ENCODE measurements at places on chromosomes 6 and 20. TPM values are rescaled to one million over a fixed set of nuclear protein-coding genes. Genes with fewer than 3 reads are reported as not detected.

GRCh38 chr6:111973927-111974639 lies 79.8 kb upstream of the CCN6 start:
- no peak for DNase-seq

The OTOR gene
- not detected for total RNA-seq

The VGLL2 gene
- not detected for total RNA-seq

The TMEM30A gene
- 72.9 TPM for total RNA-seq

DNA sequence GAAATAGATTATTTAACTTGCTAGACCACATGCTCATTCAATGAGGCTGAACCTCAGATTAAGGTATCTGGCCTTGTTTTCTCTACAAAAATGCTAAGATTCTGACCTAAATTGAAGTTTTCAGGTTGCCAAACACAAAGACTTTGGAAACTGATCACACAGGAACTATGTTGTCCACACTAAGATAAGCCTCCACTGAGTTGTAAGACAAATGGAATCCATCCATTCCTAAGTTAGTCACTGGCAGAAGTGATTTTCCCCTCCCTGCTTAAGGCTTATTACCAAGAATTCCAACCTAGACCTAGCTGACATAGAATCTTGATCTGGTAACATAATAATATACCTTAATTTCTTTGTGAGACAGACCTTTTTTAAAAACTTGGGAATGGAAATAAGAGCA lies 608.1 kb downstream of the TENT5A start:
- DNase-seq, result no peak

- DNase-seq, result no peak
Measured at GRCh38 chr6:33721508-33721907, 10.0 kb upstream of the UQCC2 start.

The CNPY3 gene
- 45.3 TPM for total RNA-seq

DNA sequence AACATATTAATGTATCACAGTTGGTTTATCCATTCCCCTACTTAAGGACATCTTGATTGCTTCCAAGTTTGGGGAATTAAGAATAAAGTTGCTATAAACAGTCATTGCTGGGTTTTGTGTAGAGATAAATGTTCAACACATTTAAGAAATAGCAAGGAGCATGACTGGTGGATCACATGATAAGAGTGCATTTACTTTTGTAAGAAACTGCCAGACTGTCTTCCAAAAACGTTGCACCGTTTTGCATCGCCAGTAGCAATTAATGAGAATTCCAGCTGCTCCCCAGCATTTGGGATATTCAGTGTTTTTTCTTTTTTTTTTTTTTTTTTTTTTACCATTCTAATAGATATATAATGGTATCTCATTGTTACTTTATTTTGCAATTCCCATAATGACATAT lies 695.7 kb upstream of the GJE1 start:
- DNase-seq, result no peak

- no peak for DNase-seq
Measured at GRCh38 chr6:159806021-159806458, 6.0 kb downstream of the PNLDC1 start.

- DNase-seq, result peak; percentile 79
Measured at GRCh38 chr6:168355716-168356522, 36.3 kb upstream of the DACT2 start.

The LY6G6D gene
- not detected for total RNA-seq

DNA sequence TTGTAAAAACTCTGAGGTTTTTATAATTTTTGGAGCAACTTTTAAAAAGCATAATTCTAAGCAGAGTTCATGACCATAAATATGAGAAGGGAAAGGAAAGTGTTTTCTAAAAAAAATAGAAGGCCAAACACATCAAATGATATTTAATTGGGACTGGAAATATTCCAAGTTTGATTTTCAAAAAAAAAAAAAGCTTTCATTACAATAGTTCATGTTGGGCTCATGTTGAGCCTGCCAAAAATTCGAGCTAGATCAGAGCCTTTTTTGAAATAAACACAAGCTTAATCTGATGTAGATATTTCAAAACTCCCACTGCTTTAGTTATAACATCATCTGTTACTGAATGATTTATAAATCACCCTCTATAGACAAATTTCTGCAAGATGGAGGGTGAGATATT lies 163.4 kb upstream of the DEFB112 start:
- no peak for DNase-seq

The SLCO4A1 gene
- total RNA-seq, result 3.3 TPM

- no peak for DNase-seq
Measured at GRCh38 chr20:54515793-54516628, 40.6 kb downstream of the DOK5 start.

DNA sequence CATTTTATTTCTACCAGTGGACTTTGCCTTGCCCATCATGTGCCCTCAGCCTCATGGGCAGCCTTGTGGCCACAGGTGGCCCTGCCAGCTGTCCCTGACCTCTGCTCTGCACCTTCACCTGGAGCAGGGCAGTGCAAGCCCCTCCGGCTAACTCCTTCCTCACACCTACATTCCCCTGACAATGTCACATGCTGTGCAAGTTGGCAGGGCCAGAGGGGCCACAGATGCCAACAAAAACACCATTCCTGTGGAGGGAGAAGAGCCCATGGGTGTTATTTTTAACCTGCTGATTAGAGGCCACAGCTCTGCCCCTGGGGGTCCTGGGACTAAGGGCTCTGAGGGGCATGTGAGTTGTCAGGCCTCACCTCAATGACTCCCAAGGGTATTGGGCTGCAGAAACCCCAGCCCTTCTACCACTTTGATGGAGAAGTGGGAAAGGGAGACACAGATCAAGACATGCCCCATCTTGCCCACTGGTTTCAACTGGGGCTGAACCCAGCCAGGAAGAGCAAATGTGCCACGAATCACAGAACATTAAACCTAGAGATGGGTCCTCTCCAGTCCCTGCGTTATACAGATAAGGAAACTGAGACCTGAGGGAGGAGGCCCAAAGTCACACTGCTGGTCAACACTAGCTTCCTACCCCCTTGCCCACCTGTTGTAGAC lies 65.0 kb downstream of the MRPL14 start:
- no peak for DNase-seq

DNA sequence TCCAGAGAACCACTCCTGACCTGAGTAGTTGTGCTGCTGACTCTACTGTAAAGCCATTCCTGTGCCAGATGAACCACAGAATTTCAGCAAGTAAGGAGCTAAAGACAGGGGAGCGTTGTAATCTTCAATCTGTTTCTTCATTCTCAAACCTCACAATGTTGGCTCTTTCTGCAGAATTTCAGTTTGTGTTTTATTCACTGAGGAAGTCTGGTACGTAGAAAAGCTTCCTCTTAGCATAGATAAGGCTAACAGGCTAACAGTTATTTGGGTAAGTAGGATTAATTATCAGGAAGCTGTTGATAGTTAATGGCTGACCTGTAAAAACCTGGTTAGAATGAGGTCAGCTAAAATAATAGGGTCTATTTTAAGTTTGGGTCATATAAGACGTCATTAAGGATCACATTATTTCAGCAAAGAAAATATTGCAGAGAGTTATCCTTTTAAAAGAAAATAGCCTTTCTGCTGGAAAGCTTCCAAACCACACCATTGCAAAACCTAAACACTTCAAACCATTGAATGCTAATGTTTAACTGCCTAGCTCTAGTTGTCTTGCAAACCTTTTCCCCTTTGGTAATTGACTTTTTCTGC lies 14.1 kb upstream of the TENT5A start:
- no peak for DNase-seq

The HLA-DRA gene
- total RNA-seq, result 148 TPM

The AVP gene
- total RNA-seq, result not detected

The KIAA0408 gene
- 4.1 TPM for total RNA-seq

The HLA-DMB gene
- 11.1 TPM for total RNA-seq

The FAM217A gene
- not detected for total RNA-seq

The LATS1 gene
- total RNA-seq, result 34.7 TPM

DNA sequence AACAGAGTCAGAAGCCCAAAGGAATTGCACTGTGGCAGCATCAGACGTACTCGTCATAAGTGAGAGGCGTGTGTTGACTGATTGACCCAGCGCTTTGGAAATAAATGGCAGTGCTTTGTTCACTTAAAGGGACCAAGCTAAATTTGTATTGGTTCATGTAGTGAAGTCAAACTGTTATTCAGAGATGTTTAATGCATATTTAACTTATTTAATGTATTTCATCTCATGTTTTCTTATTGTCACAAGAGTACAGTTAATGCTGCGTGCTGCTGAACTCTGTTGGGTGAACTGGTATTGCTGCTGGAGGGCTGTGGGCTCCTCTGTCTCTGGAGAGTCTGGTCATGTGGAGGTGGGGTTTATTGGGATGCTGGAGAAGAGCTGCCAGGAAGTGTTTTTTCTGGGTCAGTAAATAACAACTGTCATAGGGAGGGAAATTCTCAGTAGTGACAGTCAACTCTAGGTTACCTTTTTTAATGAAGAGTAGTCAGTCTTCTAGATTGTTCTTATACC lies 55.8 kb downstream of the VAPB start:
- DNase-seq, result no peak

DNA sequence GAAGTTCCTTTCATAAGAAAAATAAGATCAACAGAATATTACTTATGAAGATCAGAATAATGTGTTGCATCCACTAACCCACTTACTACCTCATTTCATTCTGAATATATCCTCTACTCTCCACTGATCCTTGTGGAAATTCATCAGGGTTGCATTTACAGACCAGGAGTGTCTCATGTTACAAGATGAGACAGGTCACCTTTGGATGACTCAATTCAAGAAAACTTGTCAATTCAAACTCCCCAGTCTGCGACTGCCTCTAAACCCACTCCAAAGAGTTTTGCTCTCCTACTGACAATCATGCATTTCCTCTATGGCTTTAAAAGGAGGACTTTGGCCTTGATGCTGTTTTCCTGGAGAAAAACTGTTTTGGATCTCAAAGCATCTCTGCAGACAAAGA lies 68.4 kb downstream of the ID4 start:
- DNase-seq, result no peak

- DNase-seq, result no peak
Measured at GRCh38 chr6:50089911-50090310, 40.2 kb upstream of the DEFB112 start.

DNA sequence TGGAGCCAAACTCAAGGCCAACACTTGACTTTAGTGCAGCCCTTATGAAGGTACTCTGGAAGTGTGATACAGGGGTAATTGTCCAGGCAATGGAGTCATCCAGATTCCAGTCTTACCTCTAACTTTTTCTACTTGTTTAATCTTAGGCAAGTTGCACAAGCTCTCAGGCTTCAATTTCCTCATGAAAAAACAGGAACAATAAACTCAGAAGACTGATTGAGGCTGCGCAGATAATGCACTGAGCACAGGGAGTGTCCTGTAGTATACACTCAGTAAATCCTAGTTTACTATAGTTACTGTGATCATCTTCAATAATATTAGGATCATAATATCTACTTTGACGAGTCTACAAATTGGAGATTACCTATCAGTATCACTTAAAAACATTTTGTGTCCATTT lies 127.5 kb upstream of the SMLR1 start:
- DNase-seq, result no peak

DNA sequence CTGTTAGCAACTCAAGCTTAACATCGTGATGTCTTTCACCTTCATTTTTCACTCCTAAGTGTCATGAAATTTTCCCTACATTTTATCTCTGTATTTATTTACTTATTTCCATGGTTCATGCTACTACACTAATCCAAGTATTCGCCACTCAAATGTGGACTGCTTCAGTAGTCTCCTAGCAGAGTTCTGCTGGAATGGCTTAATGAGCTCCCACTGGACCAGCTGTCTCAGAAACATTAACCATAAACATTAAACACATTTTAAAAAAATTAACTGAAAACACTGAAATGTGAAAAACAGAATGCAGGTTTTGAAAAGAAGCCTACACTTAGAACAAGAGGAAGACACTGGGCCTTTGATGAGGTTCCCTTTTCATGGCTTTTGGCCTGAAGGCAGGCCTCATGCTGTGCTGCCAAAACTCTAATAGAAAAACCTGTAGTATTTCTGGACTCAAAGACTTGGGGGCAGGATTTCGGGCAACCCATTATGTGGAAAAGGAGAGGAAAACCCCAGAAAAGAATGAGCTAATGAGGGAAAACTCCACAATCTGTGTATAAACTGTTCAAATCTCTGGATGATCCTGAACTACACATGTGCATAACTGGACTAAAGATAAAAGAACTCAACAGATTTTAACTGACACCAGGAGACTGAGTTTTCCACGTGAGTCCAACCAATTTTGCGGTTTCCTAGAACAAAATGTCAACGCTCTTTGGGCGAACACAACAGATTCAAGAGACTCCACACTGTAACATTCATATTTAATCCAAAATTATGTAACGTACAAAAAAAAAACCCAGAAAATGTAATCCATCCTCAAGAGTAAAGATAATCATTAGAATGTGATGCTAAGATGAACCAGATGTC lies 33.0 kb downstream of the SAMD3 start:
- no peak for DNase-seq
